ELF-1 (cell line): ENCODE measurements at places on chromosomes 5 and 9.

DNA sequence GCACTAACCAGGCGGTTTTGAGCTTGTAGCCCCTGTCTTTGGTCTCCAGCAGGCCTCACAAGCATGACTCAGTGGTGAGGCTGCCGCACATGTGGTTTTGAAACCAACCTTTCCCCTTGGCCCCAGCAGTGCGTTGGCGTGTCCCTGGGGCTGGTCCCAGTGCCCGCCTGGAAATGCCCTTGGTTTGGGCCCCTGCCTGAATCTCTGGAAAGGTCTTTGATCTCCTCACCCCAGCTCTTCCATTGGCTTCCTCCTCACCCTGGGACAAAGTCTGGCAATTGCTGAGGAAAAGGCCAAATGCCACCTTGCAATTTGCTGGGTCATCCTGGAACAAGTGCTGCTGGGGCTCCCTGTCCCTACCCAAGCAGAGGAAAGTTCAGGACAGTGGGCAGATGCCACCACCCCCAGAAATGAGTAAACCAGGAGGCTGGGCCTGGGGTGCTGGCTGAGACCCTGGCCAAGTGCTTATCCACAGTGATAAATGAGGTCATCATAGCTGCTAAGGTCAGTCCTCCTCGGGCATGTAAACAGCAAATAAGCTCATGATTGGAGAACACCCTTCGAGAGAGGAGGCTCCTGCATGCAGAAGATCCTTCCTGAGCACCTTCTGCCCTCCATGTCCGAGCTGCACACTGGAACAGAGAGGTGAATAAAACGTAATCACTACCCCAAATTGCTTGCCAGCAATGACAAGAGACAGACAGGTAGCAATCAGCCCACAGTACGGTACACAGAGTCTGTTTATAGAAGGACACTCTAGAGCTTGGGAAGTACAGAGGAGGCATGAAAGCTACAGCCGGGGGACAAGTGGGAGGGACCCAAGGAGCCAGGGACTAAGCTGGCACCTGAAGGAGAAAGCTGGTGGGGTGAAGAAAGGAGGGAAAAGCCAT lies 98.9 kb upstream of the CPEB4 start:
- no peak for DNase-seq

DNA sequence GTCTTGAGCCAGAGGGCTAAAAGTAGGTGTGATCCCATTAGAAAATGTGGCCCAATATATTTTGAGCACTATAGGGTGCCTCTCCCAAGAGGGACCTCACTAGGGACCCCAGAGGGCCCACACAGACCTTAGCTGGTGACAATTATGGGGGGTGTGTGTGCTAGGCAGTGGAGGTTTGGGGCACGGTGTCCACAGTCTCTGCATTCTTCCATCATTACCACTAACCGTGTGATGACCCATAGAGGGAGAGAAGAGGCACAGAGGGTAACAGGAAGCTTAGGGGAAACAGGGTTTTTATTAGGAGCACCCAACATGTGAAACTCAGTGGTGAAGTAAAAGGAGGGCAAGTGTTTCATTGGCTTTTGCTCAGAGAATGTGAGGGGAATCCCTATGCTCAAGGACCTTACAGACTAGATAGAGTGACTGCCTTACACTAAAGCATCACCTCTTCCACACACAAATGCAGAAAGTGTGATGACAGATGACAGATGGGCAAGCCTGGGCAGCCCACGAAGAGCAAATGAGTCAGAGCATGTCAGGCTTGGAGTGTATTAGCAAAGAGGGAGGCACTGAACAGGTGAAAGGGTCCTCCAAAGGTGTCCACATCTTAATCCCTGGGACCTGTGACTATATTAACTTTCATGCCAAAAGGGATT lies 2.5 kb upstream of the ACTL7A start:
- no peak for DNase-seq

DNA sequence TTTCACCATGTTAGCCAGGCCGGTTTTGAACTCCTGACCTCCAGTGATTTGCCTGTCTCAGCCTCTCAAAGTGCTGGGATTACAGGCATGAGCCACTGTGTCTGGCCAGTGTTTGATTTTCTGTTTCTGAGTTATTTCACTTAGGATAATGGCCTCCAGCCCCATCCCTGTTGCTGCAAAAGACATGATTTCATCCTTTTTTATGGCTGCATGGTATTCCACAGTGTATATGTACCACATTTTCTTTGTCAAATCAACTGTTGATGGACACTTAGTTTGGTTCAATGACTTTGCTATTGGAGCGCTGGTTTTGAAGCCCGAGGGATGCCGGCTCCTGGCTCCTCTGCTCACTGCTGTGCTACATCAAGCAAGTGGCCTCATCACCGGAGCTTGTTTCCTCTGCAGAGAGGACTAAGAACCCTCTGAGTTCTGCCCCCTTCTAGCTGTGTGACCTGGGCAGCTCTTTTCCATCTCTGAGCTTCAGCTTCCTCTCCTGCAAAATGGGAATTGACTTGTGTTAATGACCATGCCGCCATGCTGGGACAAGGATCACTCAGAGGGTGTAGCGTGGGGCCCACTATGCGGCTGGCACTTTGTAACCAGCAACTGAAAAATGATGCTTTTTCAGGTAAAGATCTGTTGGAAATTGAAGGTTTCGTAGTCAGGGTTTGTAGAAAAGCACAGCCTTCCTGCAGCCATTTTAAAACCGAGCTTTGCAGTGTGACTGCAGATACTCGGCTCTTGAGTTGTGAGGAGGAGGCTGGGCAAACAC lies 4.6 kb upstream of the NEURL1B start:
- no peak for DNase-seq

DNA sequence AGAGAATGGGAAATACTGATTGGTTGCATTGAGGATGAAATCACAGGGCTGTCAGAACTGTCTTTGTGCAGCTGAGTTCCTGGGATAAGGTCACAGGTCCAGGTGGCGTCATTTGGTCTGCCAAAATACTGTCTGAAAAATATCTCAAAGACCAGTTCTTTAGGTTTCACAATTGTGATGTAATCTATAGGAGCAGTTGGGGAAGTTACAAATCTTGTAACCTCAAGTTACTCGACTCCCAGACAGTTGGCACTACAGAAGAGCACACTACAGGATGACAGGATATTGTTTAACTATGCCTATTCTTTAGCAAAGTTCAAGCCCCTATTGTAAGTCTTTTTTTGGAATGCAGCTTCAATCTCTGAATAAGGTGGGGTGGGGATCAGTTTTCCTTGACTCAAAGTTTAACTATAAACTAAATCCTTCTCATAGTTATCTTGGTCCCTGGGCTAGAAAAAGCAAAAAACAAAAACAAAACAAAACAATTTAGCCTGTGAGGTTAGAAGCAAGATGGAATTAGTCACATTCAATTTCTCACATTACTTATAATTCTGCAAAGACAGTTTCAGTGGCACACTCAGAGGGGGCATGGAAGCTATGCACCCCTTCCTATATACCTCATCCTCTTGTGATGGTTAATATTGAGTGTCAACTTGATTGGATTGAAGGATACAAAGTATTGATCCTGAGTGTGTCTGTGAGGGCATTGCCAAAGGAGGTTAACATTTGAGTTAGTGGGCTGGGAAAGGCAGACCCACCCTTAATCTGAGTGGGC lies 276.0 kb downstream of the AUH start:
- no peak for DNase-seq

- DNase-seq = no peak
Observed at GRCh38 chr9:3205421-3206095, 320.2 kb downstream of the RFX3 start.
